8988T (cell line): ENCODE measurements at places on chromosomes 3 and 15.

GRCh38 chr3:195886181-195887141 is 21.9 kb downstream of the TNK2 start:
- DNase-seq = no peak

DNA sequence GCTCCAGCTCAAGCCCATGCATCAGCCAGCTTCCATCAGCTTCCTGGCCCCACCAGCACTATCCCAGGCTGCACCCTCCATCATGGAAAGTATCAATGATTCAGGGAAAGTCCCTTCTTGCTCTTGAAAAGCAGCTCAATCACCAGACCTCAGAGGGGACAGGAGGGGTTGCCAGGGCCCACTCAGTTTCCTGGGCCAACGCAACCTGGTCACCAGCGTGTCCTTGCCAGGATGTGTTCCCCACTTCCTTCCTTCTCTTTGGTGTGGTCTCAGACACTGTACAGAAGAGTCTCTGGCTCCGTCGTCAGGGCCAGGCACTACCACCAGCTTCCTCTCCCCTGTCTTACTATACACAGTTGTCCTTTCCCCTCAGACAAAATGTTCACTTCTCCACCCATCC is 3.0 kb downstream of the HDC start:
- DNase-seq = no peak

DNA sequence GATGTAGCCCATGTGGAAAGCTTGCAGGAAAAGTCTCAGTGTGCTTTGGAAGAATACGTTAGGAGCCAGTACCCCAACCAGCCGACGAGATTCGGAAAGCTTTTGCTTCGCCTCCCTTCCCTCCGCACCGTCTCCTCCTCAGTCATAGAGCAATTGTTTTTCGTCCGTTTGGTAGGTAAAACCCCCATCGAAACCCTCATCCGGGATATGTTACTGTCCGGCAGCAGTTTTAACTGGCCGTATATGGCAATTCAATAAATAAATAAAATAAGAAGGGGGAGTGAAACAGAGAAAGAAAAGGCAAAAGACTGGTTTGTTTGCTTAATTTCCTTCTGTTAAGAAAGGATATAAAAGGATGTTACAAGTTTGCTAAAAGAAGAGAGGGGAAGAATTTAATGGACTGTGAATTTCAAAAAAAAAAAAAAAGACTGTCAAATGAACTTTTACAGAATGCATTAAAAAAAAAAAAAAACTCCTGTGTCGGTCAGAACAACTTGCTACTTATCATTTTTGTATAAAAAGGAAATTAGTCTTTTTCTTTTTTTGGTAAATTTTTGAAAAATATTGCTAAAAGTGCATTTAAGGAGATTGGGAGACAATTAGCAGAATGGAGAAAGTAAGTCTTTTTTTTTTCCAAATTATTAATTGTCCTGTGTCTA is 7.0 kb downstream of the NR2F2 start:
- no peak for DNase-seq

DNA sequence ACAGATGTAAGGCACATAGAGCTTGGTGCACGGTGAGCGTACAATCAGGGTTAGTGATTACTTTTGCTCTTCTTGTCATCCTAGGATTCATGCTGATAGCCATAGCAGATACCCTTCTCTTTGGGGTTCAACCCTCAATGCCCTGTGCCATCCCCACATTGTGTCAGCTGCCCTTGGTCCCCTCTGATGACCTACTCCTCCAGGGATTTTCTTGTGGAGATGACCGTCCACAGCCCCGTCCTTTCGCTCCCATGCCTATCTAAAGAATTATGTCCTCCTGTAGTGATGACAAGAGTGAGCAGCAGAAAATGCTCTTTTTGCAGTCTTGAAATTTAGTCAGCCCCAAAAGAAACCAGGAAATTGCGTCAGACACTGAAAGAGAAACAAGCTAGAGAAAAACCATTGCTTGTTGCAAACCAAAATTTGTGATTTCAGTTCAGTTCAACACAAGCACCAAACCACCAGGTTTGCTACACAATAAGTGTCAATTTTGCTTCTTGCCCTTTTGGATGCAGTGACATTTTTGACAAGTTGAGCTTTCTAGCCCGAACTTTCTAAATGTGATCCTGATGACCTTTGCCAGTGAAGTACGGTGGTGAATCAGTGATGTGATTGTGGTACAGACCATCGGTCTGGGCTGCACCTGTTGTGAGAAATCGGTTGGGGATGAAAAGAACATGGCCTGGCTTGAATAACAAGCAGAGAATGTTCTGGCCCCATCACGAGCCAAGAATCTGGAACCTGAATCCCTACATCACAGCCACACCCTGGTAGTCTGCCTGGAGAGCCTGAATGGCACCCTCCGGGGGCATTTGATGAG is 41.3 kb downstream of the CMTM7 start:
- no peak for DNase-seq

GRCh38 chr15:63544258-63545026 is 40.0 kb downstream of the USP3 start:
- no peak for DNase-seq

GRCh38 chr3:55489798-55490132 is 2.7 kb upstream of the WNT5A start:
- DNase-seq = no peak

GRCh38 chr15:66008940-66009562 is 139.8 kb downstream of the RAB11A start:
- DNase-seq = peak; percentile 36
